NCI-H2227 treated with DMSO at 0.1 percent for 48 hours (cell line): ENCODE measurements at places on chromosomes 5 and 9.

- DNase-seq = no peak
Measured at GRCh38 chr5:16615741-16616535, 859 bp downstream of the RETREG1 start.

DNA sequence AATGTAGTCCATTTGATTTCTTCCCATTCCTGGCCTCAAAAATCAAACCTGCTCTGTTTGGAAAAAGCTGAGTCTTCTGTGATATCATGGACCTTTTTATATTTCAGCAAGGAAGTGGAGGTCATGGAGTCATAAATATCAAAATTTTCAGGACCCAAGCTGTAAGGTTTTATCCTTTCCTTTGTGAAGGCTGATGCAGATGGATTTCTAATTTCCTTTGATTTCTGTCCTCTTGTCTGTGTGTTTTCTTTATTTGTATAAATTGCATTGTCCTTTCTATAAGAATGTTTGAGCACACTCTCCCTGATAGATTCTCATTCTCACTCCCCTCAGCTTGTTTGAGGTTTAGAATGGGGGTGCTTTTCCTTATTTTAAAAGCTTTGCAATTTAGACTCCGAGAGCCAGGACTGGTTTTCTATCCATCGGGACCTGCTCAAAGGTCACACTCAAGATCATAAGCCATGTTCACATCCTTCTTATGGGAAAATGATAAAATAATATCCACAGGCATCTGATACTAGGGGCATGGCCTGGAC is 127.4 kb upstream of the TMEM161B start:
- DNase-seq = no peak

GRCh38 chr9:72557549-72557948 is 36.1 kb downstream of the TMC1 start:
- DNase-seq = no peak

- no peak for DNase-seq
Measured at GRCh38 chr5:96562614-96563013, 99.6 kb upstream of the CAST start.

DNA sequence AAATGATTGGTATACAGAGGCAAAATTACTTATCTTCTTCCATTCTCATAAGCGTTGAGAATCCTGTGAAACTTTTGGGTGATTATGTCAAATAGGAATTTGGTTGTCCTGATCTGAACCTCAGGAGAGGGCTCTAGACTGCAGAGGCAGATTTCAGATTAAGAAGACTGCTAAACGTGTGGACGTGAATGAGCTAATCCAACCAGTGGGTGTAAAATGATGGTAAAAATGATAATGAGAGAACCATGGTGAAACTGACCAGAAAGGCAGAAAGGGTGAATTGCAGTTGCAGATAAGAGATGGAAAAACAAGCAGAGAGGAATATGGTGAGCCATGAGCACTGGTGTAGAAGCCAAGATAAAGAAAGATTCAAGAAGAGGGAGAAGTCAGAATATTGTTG is 1200.2 kb upstream of the CDH6 start:
- DNase-seq = no peak

GRCh38 chr9:97847474-97848214 is 5.4 kb upstream of the FOXE1 start:
- DNase-seq = peak; percentile 4

DNA sequence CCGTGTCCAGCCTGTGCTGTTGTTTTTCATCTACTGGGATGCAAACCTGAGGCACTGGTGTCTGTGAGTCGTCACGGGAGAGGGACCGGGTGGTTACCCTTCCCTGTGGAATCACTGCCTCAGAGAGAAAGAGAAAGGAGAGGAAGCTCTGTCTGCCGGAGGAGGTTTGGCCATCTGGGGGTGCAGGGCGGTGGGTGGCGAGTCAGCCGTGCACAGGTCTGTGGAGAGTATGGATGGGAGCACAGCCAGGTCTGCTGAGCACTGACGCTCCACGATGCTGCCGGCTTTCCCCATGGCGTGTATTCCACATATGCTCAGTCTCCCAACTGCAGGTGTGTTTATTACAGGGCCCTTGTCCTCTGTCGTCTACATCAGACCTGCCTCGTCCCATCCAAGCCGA is 395.2 kb upstream of the IRX4 start:
- DNase-seq = no peak

DNA sequence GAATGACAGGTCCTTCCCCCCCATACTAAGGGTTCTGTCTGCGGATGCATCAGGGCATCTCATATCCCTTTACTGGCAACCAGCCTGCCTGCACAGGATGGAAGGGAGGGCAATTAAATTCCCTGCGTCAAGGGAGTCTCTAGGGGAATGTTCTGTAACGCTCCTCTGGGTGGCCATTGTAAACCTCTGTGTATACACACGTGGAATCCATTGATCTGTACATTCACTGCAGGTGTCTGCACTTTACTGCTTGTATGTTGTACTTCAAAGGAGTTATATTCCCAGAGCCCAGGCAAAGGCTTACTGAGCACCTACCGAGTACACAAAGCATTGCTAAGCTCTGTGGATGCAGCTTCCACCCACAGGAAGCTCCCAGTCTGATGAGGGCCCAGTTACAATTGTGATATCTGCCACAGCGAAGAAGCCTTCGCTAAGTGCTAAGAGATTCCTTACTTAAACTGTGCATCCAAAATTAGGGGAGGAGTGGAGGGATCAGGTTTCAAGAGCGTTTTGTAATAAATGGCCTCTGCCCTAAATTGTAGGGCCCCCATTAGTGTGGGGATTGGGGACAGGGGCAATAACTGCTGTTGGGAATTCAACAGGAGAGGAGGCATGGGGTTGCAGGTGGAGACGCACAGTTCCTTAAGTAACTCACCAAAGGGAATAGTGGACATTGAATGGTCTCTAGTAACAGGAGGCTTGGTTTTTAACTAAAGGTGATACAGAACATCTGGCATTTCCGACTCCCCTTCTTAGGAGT is 1.5 kb upstream of the RETREG1 start:
- DNase-seq = no peak

DNA sequence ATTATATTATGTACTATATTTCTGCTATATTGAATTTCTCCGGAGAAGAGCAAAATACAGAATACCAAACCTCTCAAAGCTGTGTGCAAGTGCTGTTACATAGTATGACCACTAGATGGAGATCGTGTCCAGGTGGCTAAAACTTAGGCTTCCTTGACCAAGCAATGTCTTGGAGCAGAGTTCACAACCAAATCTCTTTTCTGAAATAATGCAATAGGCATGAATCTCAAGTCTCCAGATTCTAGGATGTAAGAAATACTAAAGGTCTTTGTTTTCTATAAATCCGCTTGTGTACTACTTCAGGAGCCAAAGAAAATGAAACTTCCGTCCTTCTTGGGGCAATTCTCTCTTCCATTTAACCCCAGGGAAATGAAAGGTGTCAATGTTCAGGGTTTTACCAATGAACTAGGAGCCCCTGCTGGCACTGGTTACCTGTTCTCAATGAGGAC is 181.5 kb upstream of the RAI14 start:
- peak; percentile 88 for DNase-seq

GRCh38 chr9:137311171-137311985 is 9.3 kb upstream of the NRARP start:
- no peak for DNase-seq

GRCh38 chr5:144275329-144275728 is 104.7 kb downstream of the KCTD16 start:
- DNase-seq = no peak

DNA sequence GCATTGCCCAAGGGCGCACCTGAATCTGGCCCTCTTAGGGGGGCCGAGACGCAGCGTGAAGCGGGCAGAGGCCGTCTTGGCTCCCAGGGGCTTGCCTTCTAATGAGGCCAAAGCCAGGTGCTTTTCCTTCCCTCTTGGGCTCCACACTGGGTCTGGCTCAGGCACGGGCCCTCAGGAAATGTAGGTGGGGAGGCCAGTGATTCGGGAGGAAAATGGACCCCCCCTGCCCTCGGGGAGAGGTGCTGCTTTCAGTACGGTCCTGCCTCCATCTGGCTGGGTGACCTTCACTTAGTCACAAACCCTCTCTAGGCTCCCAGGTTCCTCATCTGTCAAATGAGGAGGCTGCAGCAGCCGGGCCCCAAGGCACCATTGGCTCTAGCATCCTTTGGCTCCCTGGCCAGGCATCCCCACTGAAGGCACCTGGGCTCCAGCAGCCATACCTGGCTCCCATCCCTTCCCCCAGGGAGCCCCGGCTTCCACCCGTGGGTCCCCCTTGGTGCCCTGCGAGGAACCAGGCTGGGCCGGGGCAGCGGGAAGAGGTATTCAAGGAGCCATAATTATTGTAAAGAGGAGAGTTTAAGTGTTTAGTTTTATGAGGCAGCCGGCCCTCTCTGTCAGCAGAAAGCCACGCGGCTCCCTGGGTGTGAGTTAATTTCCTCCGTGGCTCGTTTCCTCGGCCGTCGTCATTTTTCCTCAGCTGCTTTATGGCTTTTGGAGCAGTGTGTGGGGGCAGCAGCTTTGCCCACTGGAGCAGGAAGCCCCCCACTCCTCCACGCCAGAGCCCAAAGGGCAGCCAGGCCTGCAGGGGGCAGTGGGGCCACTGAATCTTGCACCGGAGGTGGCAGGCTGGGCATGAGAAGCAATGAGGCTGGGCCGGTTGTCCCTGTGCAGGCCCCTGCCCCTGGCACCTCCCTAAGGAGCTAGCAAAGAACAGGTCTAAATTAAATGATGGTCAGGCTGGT is 24.9 kb upstream of the UNC5A start:
- no peak for DNase-seq

DNA sequence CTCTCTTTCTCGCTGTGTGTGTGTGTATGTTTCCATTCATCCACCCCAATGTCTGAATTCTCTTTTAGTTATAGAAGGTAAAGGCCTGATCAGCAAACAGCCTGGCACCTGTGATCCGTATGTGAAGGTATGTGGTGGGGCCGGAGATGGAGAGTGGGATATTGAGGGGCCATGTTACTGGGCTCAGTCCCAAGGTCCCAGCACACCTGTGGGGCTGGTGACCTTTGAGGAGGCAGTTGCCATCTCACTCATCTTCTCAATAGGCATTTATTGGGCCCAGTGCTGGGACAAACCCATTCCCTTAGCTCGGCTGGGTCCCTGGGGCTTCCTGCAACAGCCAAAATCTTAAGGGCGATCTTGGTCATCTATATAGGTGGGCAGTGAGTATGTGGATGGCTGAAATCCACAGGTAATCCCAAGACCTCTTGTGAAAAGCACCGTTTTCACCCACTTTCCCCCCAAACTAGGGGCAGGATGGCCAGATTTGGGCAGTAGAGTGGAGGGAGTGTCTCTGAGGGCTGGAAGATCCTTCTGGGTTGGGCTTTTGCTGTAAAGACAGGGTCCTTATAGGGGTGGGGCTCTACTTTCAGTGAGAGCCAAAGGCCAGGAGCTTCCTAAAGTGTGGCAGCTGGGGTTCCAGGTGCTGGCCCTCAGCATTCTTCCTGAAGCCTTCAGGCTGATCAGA is 19.6 kb downstream of the RGS3 start:
- no peak for DNase-seq

DNA sequence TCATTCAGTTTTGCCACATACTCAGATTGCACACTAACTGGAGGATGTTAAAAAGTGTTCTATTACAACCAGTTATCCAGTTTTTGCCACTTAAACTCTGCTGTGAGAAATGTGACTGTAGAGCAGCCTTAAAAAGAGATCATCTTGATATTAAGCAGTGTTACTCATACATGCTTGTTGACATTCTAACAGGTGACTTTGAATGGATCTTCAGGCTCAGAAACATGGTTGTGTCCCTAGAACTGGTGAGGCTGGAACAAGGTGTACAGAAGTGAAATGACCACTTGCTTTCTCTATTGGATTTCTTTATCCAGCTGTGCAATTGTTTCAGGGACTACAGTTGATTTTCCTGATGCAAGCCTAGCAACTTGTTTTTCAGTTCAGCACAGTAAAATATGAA is 166.1 kb upstream of the CCDC152 start:
- no peak for DNase-seq

DNA sequence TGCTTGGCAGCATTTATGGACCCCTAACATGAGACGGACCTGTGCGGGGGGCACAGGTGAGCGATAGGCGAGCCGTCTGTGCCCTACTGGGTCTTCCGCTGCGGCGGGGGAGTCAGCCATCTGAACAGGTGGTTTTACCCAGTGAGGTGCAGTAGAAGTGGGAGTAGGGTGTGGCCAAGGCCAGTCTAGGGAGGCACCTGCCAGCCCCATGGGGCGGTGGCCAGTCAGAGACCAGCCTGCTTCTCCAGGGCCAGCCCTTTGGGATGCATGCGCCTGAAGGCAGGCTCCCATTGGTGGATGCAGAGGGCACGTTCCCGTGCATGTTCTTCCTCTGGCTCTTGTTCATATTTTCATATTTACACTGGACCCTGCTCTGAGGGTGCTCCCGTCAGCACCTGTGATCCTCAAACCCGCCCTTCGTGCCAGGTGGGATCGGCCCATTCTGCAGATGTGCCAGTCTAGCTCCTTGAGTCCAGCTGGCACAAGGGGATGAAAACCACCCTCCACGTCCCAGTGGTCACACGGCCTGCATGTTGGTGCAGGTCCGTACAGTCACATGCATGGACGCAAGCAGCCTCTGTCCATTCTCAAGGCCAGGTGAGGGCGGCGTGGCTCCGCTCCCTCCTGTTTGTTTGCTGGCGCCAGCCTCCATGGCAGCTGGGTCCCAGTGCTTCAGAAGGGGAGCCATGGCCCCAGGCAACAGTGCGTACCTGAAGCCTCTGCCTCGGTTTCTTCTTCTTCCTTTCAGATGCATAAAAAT is 9.0 kb downstream of the COL5A1 start:
- no peak for DNase-seq

DNA sequence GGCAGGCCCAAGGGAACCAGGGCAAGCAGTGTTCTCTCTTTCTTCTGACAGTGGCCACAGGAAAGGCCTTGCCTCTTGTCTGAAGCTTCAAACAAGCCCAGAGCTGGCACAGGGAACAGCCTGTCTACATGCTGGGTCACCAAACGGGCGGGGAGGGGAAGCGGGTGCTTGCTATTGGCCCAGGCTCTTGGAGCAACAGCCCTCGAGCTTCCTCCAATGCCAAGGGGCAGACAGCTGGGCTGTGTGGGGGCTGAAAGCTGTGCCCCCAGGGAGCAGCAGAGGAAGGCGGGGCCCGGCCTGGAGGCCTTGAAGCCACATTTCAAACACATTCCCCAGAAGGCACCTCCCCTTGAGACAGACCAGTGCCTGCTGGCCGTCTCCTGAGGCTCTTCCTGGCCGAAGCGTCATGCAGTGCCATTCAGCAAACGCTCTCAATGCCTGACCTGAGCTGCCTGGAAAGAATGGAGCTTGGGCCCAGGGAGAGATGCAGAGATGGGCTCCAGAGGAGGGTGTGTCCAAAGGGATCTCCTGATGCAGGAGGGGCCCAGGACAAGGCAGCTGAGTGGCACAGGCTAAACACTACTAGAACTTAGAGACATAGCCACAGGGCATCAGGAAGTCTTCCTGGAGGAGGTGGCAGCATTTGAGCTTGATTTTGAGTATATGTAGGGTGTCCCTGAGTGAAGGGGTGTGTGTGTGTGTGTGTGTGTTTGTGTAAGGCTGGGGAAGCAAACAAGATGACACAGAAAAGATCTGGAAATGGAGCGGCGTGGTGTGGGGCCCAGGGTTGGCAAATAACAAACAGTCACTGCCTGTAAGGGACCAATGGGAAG is 2.5 kb downstream of the FIBCD1 start:
- DNase-seq = no peak

GRCh38 chr9:38382141-38382540 is 10.4 kb upstream of the ALDH1B1 start:
- no peak for DNase-seq

GRCh38 chr5:5331848-5332247 is 90.6 kb upstream of the ICE1 start:
- DNase-seq = no peak

- no peak for DNase-seq
Measured at GRCh38 chr9:137645211-137645610, 26.4 kb downstream of the EHMT1 start.
